NCI-H446 treated with DMSO at 0.1 percent for 48 hours (cell line): ENCODE measurements at places on chromosomes 4 and X.
A peak's percentile ranks its signal among the peaks of the same experiment; 100 is the strongest.

DNA sequence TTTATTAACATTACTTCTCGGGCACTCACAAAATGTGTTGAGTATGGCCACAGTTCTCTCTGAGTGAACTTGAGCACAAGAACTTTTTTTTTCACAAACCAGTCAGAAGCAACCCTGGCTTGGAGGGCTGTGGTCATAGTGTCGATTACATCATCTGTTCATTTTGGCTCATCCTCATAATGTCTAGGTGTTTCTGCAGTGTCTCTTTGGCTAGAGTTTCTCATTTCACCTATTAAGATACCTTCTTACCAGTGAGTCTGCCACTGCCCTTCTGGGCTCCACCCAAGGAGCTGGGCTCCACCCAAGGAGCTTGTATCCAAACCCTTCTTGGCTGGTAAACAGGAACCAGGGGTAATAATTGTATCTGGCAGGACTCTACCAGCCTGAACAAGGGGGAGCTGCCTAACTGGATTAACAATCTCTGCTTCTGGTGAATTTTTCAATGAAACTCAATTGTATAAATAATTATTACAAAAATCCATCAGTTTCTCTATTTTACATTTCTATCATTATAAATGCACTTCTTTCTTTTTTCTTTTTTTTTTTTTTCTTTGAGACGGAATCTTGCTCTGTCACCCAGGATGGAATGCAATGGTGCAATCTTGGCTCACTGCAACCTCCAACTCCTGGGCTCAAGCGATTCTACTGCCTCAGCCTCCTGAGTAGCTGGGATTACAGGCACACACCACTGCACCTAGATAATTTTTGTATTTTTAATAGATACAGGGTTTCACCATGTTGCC, 667.7 kb upstream of the SLIT2 start:
- DNase-seq: peak; percentile 6

DNA sequence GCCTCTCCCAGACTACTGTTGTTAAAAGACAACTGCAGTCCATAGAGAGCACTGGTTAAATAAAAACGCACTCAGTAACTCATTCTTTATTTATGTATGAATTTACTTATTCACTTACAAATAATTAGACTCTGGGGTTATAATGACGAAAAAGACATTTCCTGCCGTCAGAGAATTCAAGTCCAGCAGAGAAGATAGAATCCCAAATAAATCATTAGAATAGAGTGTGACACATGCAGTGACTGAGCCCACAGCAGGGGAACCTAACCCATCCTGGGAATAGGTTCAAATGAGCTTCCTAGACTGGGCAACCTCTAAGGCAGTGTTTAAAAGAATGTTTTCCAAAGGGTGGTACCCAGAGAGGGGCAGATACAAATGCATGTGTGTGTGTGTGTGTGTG, 53.9 kb downstream of the FGFBP1 start:
- no peak for DNase-seq

- no peak for DNase-seq
Observed at GRCh38 chr4:150126201-150126863, 48.1 kb downstream of the DCLK2 start.

DNA sequence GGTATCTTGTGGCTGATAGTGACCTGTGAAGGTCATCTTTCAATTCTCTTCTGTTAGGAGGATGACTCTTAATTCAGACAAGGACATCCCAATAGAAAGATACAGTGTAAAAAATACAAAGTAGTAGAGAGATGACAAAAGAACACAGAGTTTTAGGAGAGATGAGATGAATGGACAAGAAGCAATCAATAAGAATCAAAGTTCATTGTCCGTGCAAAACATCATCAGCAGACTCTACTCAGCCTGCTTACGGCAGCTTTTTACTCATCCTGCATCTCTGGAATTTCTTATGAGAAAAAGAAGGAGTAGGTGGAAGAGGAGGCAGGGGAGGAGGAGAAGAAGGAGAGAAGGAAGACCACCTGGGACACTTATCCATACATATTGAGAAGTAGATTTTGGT, 2131.7 kb downstream of the ARAP2 start:
- DNase-seq: no peak

- peak; percentile 84 for DNase-seq
Observed at GRCh38 chr4:112823606-112824005, 186.7 kb downstream of the LARP7 start.

DNA sequence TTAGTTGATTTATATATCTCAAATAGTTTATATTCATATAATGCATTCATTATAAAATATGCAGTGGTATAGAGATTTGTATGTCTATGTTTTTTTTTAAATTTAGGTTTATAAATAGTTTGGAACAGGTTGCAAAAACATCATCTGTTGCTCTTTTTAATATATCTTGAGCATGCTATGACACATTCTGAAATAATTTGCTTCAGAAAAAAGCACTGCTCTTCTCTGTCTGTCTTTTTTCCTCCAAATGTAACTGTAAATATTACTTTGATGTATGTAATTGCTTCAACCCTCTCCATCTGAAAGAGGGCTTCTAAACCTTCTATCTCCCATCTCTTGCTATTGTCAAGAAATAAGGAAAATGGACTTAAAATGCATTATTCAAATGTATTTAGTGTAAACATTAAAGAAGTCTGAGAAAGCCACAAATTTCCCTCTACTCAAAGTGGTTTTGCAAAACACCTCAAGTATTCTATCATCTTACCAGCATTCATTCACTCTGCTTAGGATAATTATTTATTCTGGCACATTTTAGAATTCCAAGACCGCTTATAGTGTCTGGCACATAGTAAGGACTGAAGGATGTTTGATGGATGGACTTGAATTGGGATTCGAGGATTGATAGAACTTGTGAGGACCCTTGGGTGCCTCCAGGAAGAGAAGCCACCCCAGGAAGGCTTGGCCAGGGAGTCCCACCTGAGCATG, 87.8 kb downstream of the CLNK start:
- DNase-seq: no peak

DNA sequence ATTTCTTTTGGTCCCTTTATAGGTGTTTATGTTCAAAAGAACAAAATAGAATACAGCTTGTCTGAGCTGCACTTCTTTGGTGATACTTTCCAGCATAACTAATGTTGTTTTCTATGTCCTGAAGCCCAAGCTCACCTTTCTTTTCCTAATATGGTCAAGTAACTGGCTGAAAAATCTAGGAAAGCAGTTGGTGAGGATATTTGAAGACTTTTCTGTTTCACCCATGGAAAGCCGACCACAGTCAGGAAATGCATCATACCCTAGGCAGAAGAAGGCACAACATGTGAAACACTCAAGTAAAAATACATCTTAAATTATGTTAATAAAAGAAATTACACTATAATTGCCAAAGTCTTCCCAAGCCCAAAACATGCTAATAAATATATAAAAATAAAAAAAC, 337.0 kb downstream of the PDGFC start:
- DNase-seq: no peak

DNA sequence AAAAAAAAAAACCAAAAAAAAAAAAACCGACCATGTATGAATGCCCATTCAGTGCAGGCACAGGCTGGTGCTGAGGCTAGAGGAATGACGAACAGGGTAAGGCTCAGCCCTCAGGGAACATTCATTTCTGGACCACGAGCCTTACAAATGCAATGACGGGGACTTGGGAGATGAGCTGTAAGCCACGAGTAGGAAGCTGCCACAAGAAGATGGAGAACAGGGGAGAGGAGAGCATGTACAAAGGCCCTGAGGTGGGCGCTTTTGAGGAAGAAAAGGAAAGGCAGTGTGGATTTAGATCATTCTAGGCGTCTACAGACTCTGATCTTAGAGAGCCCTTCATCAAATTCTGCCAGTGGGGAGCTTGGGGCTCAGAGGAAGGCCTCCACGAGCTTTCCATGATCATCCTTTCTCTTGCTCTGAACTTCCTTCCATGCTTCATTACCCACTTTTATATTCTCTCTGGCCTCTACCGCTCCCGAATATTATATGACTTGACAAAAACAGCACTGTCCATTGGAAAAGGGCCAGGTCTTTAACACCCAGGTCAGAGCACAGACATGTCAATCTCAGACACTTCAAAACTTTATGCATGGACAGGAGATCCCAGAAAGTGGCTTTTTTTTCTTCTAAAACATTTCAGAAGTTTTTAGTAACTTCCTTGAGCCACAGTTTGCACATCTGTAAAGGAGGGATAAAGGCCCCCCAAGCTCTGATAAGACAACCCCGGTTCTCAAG, 3.3 kb upstream of the ZNF518B start:
- no peak for DNase-seq

GRCh38 chr4:54568184-54568583, 89.6 kb upstream of the KIT start:
- DNase-seq: no peak

GRCh38 chr4:8346838-8347605, 77.5 kb downstream of the HTRA3 start:
- DNase-seq: no peak

DNA sequence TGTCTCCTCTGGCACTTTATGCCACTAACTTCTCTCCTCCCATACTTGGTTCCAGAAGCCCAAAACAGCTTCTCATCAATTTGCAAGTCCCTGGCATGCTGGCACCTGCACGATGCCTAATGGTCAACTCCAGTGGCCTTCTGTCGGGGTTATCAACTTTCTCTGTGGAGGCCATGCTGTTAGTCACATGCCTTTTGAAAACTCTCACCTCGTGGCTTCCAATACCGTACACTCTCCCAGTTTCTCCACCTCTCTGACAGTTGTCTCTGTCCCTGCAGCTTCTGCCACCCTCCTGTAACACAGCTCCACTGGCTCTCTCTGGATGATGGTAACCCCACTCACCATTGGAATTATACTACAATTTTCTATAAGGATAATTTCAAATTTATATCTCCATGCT, 324.0 kb downstream of the NR3C2 start:
- no peak for DNase-seq

DNA sequence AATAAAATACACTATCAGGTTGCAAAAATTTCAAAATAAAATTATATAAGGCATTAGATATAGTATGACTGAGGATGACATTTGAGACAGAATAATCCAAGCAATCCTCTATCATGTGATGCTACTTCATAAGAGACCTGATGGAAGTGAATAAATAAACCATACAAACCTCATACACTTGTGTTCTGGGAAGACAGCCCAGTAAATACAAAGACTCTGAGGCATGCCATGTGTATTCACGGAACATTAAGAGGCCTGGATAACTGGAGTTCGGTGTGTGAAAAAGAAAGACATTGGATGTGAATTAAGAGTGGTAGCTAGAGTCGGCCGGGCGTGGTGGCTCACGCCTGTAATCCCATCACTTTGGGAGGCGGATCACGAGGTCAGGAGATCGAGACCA, 364.2 kb downstream of the ADAM29 start:
- no peak for DNase-seq

GRCh38 chrX:45198706-45199105, 2.0 kb downstream of the DIPK2B start:
- no peak for DNase-seq

DNA sequence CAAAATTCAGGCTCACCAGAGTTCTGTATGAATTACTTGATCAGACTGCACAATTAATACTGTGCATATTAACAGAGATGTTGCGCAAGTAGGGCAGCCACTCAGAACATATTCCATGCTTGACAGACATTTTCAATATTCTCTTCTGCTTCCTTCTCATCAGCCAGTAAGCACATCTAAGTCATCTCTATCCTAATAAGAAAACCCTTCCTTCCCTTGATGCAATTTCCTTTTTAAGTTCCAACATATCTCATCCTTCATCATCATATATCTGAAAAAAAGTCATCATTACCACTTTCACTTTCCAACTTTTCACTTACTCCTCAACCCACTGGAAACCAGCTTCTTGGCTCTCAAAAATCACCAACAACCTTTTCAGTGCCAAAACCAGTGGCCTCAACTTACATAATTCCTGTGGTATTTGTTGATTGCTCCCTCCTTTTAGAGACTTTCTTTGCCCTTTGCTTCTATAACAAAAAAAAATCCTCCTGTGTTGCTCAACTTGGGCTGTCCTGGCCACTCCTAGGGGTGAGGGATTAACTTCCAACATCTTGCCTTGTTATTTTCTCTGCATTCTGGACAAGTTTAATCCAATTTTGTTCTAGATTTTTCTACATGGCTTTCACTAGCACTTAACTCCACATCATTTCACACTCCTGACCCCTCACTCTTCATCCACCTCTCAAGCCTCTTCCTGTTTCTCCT, 14.1 kb downstream of the MBNL3 start:
- no peak for DNase-seq

DNA sequence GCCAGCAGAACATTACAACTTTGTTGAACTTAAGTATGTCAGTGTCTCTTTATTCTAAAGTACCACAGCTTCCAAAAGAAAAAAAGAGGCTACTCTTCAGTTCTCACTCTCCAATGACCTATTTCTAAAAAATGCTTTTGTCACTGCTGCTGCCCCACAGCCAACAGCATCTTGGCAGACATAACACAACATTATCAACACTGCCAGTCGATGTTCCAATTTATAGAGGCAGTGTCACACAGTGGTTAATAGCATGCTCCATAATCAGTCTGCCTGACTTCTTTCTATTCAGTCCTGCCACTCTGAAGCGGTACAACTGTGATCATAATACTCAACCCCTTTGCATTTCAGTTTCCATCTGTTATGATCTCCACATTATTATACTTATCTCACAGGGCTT, 69.2 kb downstream of the PLS3 start:
- DNase-seq: no peak

- no peak for DNase-seq
Observed at GRCh38 chrX:99384594-99385374, 1025.3 kb downstream of the PCDH19 start.

DNA sequence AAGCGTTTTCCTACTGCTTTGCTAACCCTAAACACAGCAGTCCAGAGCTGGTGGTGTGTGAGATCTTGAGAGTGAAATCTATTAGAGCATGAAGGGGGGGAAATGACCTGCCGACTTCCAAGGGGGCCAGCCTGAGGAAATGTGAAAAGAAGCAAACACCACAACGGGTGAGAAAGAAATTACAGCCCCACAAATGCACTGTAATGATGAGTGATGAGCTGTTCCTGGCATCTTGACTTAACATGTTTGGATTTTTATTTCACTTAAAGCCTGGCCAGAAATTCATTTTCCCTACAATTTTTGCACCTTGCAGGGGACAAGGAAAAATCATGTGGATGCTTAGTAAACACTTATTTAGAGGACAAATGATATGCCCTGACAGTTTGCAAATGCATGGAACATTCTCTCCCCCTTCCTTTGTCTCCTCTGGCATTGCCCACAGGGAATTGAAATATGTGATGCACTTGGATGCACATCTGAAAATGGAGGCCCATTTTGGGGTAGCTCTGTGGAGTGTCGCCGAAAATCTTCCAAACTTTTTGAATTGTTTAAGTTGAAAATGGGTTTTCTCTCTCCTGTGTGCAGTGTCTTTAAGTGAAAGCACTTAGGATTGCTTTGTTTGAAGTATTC, 84.3 kb upstream of the TMEM150C start:
- DNase-seq: no peak
